Stimulated activated CD4-positive, alpha-beta T cell treated with anti-CD3 and anti-CD28 coated beads, Interleukin-1b, Interleukin-23, amount 100 ng/mL, for 48 hours (primary cell): ENCODE measurements at places on chromosomes 16 and 17.

GRCh38 chr17:250487-251300 lies 69.2 kb upstream of the DOC2B start:
- DNase-seq, result no peak

- DNase-seq, result no peak
These were observed 487.1 kb downstream of the GRIN2A start for GRCh38 chr16:9695152-9695551.

DNA sequence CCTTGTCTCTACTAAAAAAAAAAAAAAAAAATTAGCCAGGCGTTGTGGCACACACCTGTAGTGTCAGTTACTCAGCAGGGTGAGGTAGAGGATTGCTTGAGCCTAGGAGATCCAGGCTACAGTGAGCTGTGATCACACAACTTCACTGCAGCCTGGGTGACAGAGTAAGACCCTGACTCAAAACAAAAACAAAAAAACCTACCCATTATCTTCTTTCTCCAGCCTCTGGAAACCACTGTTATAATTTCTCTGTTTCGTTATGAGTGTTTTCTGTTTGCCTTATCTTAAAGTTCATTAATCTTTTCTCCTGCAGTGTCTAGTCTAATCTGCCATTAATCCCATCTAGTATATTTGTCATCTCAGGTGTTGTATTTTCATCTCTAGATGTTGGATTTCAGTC lies 18.6 kb upstream of the CLTC start:
- DNase-seq, result peak; percentile 22

DNA sequence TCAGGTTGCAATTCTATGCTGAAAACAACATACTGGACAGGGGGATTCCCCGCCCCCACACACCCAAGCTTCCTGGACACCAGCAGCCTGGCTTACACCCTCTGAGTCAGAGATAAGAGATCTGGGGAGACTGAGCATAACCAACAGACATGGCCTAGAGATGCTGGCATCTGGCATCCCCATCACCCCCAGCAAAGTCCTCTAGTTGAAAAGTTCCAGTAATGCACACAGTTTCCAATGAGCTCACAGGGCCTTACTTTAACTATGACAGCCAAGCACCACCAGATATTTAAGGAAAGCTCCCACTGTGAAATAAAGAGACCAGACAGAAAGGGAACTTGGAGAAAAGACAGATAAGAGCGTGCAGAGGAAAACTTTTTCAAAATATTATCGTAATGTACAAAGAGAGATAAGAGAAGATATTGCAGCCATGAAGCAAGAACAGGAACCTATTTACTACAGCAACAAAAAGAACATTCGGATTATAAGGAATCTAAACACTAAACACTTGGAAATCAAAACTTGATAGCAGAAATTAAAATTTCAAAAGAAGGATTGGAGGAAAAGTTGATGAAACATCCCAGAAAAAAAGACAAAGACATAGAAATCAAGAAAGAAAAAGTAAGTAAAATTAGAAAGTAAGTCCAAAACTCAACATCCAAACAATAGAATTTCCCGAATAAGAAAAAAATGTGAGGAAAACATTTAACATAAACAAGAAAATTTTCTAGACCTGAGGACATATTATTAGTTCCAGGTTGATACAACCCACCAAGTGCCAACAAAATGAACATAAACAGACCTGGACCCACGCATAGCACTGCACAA lies 17.2 kb upstream of the ALOX15 start:
- DNase-seq, result peak; percentile 74

GRCh38 chr17:49486012-49486641 lies 9.0 kb upstream of the NGFR start:
- no peak for DNase-seq

GRCh38 chr17:64982139-64982915 lies 63.0 kb upstream of the LRRC37A3 start:
- DNase-seq, result no peak
